ENCODE measurements at places on chromosomes 4 and X.

DNA sequence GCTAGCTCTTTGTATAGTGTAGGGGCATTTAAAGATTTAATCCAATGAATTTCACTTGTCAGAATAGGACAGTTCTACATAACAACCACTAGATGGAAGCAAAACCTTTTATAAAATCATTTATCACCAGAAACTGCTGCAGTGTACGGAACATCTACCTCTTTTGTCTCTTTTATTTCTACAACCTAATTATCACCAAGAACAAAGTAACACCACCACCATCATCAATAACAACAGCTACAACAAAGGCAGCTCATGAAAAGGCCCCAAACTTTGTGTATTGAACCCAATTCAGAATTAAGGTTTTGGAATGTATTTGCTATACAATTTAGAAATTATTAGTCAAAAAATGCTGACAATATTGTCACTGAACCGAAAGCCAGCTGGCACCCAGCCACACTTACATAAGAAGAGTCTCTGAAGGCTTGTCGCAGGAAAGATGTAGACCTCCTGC lies 260.9 kb upstream of the RPS6KA3 start:
- no peak for DNase-seq

GRCh38 chrX:49879656-49880277 lies 483 bp downstream of the USP27X start:
- no peak for DNase-seq

- no peak for DNase-seq
These were observed 20.6 kb upstream of the MAML3 start for GRCh38 chr4:140174543-140174942.

DNA sequence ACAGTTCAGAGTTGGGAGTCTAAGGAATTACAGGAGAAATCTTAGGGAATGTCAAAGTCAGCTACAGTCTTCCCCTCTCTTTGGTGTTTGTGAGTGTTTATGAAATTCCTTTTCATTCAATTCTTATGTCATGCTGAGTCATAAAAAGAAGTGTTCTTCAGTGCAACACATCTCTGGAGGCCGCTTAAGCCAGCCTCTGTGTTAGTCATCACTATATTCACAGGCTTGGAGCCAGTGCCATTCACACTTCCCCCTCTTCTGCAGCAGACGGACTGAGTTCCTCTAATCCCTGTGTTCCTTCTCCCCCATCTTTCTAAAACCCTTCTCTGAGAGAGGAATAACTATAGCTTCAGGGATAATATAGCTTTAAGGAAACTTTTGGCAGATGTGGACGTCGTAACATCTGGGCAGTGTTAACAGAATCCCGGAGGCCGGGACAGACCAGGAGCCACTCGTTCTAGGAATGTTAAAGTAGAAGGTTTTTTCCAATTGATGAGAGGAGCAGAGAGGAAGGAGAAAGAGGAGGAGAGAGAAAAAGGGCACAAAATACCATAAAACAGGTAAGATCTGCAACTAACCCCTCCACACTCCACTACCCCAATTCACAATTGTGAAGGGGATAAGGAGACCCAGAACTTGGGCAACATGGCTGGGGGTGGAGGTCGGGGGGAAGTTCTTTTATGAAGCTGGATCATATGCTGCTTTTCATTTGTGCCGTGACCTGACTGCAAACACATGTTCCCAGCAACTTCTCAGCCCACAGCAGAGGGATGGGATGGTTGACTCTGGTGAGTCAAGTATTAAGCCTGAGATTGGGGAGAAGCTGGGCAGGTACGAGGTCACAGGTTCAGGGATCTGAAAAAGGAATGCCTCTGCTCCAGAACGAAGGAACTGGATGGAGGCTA lies at the start of gene SRPX2:
TSS of gene SRPX2 (plus strand) at position 244 of the 905 bp plus-strand sequence. CDS start 2,124 bp downstream, outside the sequence.
- DNase-seq: peak; percentile 32

- DNase-seq: no peak
These were observed 56.9 kb upstream of the PRPS1 start for GRCh38 chrX:107571296-107571998.

DNA sequence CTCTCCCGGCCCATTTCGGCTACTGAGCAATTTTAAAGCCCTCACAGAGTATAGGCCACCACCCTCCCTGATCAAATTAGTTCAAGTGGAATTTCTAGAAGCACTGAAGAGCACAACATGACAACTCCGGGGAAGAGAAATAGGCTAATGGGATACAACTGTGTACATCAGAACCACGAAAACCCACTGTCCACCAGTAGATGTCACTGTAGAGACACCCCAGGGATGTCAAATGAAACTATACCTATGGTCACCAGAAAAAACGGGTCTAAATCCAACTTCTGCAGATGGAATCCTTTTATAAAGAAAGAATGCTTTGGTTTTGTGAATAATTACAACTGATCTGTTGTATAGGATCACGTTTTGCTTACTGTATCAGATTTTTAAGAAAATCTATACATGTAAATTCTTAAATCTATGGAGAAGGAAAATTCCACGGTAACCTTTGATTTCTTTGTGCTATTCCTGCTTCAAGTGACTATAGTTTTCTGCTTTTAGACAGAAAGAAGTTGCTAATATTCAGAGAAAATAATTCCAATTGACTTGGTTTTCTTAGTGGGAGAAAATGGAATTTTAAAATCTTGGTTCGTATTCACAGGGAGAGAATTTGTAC lies 29.5 kb upstream of the MAP3K15 start:
- DNase-seq: peak; percentile 2

DNA sequence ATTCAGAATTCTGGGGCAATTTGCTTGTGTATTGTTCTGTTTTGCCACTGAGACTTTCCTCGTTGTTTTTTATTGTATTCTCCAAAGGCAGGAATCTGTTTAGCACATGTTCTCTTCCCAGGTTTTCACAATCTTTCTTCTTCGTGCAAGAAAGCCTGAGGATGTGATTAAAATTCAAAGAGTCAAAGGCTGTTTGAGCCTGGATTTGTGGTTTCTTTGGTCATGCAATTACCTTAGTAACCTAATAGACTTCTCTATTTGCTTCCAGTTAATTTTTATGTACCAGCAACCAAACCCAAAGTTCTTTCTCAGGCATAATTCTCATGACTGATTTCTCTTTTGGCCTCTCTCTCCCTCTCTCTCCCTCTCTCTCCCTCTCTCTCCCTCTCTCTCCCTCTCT lies 1420.1 kb upstream of the TENM3 start:
- no peak for DNase-seq

DNA sequence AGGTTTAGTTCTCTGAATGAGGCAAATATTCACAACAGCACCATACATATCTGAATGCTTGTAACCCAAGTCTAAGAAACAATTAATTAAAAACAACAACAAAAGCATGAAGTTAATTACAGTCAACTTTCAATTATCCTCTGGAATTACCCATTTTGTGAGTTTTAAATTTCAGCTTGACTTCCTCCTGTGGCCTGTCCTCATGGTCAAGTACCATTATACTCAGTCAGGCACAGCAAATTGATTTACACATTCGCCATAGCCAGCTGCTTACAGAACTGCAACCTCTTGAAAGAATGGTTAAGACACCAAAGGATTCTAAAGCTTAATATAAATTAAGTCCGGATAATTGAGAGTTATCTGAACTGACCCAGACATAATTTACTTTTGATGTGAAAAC lies 306.5 kb downstream of the CAMK2D start:
- no peak for DNase-seq

- no peak for DNase-seq
These were observed 187.2 kb downstream of the SHOX start for GRCh38 chrX:817759-818300.

DNA sequence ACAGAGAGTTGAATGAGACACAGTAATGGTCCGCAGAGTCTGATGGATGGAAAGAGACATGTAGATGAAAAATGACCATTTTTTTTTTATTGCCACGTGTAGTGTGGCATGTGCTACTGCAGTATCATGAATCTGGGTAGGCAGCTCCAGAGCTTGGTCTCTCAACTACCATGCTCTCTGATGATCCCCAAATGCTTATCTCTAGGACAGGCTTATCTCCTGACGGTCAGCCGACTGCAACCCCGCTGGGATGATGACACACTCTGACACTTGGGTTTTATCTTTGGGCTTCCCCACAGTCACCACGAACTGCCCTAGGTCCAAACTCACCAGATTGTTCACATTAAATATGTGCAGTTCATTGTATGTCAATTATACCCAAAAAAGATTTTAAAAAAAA lies 239.7 kb downstream of the QDPR start:
- no peak for DNase-seq

DNA sequence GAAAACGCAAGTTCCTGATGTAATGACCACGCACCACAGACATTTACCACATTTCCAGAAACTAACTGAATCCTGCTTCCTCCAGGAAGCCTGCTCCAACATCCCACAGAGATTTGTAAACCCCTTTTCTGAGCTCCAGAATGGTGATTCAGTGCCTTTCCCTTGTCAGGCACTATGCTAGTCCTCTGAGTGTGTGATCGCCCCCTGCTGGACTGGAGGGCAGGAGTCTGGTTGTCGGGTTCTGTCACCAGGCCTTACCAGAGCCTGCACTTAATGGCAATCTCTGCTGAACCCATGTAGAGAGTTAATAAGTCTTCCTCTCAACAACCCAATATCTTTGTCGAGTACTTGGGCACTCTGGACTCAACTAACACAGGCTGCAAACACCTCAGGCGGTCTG lies 14.5 kb upstream of the KDM5C start:
- DNase-seq: peak; percentile 31

DNA sequence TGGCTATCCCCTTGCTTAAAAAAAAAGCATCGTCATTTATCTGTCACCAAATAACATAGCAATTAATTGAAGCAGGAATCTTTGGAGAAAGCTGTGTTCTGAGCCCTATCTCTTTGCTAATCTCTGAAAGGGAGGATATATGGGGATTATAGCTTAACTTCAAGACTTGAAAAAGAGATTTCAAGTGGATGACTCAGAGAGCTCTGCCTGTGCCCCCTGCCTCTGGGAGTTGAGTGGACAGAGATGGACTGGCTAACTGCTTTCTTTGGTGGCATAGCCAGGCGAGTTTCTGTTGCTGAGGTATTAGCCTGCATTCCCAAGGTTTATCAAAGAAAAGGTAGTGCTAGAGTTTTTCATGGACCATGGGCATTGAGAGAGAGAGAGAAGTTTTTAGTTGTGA lies 91.6 kb downstream of the DDIT4L start:
- DNase-seq: no peak

- DNase-seq: peak; percentile 20
These were observed 74.4 kb downstream of the RTL5 start for GRCh38 chrX:72057331-72057730.

GRCh38 chrX:103211012-103211715 lies 3.7 kb upstream of the BEX4 start:
- peak; percentile 39 for DNase-seq

GRCh38 chrX:13115146-13115855 lies 70.9 kb upstream of the FAM9C start:
- DNase-seq: no peak

GRCh38 chr4:172892300-172892699 lies 276.3 kb upstream of the GALNT7 start:
- peak; percentile 6 for DNase-seq

- no peak for DNase-seq
These were observed 16.0 kb downstream of the FGFR3 start for GRCh38 chr4:1808851-1809753.

DNA sequence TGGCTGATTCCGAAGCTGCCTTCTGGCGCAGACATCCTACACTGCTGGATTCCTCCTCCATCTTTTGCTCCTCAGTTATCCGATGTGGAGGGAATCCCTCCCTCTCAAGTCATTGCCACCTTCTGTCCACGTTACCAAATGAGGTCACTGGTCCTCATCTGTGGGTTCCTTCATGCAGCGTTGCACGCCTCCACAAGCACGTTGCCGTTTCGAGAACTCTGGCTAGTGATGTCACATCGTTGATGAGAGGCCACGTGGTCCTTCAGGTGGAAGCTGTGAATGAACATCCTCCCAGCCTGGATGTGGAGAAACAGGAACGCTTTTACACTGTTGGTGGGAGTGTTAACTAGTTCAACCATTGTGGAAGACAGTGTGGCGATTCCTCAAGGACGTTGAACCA lies 323.2 kb downstream of the DHRSX start:
- DNase-seq: no peak

DNA sequence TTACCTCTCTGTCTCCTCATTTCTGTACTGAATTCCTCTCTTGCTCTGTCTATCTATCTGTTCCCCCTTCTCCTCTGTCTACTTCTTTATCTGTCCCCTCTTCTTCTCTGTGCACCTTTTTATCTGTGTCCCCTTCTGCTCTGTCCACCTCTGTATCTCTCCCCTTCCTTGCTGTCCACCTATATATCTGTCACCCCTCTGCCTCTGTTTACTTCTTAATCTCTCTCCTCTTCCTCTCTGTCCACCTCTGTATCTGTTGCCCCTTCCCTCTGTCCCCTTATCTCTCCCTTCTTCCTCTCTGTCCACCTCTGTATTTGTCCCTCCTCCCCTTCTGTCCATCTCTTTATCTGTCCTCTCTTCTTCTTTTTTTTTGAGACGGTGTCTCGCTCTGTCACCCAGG lies 8.9 kb downstream of the CCDC22 start:
- no peak for DNase-seq

DNA sequence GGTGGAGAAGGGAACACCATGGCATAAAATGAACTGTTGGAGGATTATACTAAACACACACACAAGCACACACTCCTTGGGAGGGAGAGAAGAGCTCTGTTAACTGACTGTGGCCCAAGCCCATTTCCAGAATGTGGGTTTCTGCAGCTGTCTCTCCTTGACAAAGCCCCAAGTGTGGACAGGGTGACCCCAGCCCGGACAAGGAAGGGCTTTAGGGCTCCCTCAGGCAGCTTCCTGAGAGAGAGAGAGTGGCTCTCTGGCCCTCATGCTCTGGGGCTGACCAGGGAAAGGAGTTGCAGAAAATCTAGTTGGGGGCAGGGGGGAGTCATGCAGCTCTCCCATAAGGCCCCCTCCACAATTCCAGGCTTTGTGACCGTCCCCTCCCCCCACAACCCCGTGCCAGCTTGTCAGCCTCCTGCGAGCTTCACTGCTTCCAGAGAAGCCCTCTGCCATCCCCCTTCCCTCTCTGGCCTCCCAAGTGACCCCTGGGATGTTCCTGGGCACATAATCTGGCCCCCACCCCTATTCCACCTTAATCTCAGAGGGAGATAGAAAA lies 590 bp downstream of the ARHGEF9 start:
- no peak for DNase-seq

GRCh38 chr4:145912376-145912775 lies 26.2 kb downstream of the ZNF827 start:
- DNase-seq: no peak

GRCh38 chr4:119508281-119508680 lies 120.3 kb downstream of the PDE5A start:
- DNase-seq: no peak

GRCh38 chrX:21802054-21802670 lies 37.3 kb upstream of the MBTPS2 start:
- no peak for DNase-seq

GRCh38 chrX:154737136-154737535 lies 13.7 kb downstream of the GAB3 start:
- DNase-seq: no peak

GRCh38 chr4:8516996-8517550 lies 63.1 kb upstream of the GPR78 start:
- no peak for DNase-seq

DNA sequence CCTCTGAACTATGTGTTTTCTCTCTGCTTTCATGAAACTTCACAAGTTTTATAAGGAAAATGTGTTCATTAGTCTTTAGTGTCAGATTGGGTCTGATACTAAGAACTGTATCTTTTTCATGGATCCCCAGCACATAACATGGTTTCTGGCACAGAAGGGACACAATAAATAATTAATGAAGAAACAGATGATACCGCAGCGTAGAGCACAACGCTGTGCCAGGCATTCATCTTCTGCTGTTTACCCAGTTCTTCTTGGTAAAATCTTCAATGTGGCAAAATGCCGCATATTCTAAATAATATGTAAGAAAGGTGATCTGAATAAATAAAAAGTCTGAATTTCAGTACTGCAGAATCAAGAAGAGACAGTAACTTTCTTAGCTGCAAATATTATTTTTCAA lies 12.3 kb downstream of the SCARB2 start:
- no peak for DNase-seq

All from GDM1 (cell line).